ENCODE measurements at places on chromosomes 3 and 15.

DNA sequence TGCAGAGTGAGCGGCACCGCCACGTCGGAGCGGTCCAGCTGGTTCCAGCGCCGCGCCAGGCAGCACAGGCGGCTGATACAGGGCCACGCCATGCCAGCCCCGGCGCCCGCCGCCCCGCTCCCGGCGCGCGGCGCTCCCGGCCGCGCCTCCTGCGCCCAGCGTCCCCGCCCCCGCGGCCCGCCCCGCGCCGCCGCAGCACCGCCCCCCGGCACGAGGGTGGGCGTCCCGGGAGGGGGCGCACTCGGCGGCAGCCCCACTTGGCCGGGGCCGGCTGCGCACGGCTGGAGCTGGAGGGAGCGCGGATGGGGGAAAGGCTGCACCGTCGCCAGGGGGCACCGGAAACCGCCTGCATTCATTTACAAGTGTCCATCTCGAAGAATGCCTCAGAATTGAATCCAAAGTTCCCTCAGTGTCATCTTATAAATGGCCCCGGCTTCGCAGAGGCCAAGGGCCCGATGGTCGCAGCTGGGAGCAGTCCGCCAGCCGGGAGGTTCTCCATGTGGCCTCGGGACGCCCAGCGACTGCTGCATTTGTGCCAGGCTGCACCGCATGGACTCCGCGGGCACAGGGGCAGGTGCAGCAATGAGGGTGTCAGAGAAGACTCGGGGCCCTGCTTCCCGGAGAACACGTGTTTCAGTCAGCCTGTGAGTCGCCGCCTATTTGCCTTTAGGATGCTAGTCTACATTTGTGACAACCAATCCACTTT, at the start of gene MAP6D1:
TSS of gene MAP6D1 (minus strand) at position 122 of the 706 bp plus-strand sequence. CDS start at position 92, 30 bp downstream.
- no peak for DNase-seq

DNA sequence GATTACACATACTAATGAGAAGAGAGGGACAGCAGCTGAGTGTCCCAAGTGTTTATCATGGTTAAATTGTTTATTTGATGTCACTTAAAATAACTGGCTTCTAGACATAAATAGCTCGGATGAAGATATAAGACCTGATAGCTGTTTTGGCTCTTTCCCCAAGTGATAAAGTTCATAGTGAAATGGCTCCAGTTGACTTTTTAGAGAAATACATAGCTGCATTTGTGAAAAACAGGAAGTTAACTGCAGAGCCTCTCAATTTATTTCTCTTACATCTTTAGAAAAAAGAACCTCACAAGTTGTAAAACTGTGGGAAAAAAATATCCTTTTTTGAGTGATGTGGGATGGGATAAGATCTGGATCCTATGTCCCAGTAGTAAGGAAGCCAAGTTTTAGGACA, 332.9 kb upstream of the RASGRP1 start:
- no peak for DNase-seq

DNA sequence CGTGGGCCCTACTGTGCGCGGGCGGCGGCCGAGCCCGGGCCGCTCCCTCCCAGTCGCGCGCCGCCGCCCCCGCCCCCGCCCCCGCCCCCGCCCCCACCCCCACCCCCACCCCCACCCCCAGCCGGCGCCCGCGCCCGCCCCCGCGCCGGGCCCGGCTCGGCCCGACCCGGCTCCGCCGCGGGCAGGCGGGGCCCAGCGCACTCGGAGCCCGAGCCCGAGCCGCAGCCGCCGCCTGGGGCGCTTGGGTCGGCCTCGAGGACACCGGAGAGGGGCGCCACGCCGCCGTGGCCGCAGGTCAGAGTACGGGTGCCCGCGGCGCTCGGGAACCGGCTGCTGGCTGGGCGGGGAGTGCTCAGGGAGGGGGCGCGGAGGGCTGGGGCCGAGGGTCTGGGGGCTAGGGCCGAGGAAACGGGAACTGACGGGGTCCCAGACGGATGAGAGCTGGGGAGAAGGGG, 1.1 kb upstream of the PPARG start:
- no peak for DNase-seq

GRCh38 chr3:195056506-195056905, 214.5 kb downstream of the XXYLT1 start:
- no peak for DNase-seq

GRCh38 chr3:126486360-126486847, 10.7 kb upstream of the ZXDC start:
- no peak for DNase-seq

GRCh38 chr15:33124279-33124678, 70.2 kb downstream of the FMN1 start:
- DNase-seq, result no peak

- no peak for DNase-seq
These were observed 168.2 kb downstream of the CBLB start for GRCh38 chr3:105700575-105700974.

GRCh38 chr15:42021593-42021992, 751 bp upstream of the PLA2G4E start:
- no peak for DNase-seq

GRCh38 chr3:191136347-191136746, 62.7 kb upstream of the OSTN start:
- DNase-seq, result no peak
